Stimulated activated CD4-positive, alpha-beta T cell treated with anti-CD3 and anti-CD28 coated beads, Interleukin-1b, Interleukin-23, amount 100 ng/mL, for 48 hours (primary cell): ENCODE measurements at places on chromosomes 13 and 19.

- no peak for DNase-seq
Observed at GRCh38 chr19:11152318-11153062, 3.1 kb downstream of the SPC24 start.

DNA sequence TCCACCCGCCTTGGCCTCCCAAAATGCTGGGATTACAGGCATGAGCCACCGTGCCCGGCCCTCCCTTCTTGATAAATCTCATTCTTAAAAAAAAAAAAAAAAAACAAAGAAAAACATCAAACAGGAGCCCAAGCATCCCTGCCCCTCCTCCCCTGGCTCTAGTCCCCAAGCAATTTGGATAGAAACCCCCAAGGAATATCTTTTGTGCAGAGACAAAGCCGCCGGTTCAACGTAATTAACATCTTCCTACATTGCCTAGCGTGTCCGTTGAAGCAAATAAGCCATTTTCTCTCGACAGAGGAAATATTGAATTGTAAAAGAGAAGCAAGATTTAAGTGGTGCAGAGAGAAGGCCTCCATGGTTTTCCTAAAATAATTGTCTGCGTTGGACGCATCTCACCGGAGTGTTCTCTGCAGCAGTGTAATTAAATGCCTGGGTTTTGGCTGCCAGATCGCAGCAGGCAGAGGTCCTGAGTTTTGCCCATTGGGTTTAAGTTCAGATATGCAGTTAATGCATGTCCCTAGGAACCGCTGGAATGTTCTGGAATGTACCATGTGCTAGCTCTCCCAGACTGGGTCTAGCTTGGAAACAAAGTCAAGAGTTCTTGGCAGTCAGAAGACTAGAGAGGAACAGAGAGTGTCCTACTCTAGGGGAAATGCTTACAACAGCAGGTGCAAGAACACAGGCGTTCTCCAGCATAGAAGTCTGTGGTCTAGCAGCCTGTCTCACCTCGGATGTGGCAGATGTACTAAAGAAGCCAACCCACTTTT is 30.8 kb downstream of the PIN1 start:
- DNase-seq, result no peak

GRCh38 chr19:47179653-47180310 is 49.1 kb downstream of the SAE1 start:
- peak; percentile 27 for DNase-seq

DNA sequence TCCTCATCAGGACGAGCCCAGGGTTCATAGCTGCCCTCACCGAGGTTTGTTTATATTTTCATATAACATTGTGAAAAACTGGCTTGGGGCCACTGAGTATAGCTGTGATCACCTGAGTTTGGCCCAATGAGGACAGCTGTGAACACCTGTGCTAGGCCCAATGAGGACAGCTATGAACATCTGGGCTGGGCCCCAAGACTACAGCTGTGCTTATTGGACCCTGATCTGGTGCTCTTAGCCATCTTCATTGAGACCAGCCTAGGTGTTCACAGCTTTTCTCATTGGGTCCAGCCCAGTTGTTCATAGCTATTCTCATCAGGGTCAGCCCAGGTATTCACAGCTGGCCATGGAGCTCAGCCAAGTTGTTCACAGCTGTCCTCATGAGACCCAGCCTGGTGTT is 1167.3 kb downstream of the UQCRFS1 start:
- no peak for DNase-seq

DNA sequence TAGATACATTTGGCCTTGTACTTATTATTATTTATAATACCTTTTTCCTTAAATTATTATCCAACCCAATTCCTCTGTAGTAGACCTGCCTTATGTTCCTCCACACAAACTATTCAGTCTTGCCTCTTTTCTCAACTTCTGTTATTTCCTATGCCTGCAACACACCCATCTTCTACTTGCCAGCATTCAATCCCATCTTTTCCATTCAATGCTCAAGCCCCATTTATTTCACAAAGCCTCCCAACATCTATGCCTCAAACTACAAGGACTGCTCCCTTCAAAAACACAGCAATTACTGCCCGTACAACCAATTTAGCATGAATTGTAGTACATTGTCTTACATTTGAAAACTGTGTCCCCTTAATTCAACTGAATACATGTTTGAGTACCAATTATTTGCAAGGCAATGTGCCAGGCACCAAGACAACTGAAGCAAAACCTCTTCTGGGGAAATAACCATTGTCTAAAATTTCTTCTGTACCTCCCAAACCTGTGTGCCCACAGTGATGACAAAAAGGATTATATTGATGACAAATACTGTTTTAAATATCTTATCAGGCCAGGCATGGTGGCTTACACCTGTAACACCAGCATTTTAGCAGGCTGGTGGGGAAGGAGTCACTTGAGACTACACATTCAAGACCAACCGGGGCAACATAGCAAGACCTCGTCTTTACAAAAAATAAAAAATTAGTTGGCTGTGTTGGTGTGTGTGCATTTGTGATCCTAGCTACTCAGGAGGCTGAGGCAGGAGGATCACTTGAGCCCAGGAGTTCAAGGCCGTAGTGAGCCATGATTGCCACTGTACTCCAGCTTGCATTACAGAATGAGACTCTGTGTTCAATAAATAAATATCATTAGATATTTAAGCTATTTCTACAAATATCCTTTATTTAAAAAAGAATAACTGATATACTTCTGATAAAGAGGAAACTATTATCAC is 35.1 kb downstream of the ELF1 start:
- no peak for DNase-seq

- DNase-seq, result peak; percentile 58
Observed at GRCh38 chr19:2051773-2052704, 995 bp upstream of the MKNK2 start.

- DNase-seq, result no peak
Observed at GRCh38 chr13:87754097-87754496, 82.9 kb downstream of the SLITRK5 start.

- DNase-seq, result no peak
Observed at GRCh38 chr19:28596561-28597071, 616.3 kb downstream of the UQCRFS1 start.

- DNase-seq, result peak; percentile 3
Observed at GRCh38 chr13:52010890-52011631, at the start of gene ATP7B. Gene ATP7B (minus strand): TSS chr13:52011450. CDS start chr13:52011337, 113 bp downstream.

- no peak for DNase-seq
Observed at GRCh38 chr19:1210227-1210538, 4.6 kb downstream of the STK11 start.

DNA sequence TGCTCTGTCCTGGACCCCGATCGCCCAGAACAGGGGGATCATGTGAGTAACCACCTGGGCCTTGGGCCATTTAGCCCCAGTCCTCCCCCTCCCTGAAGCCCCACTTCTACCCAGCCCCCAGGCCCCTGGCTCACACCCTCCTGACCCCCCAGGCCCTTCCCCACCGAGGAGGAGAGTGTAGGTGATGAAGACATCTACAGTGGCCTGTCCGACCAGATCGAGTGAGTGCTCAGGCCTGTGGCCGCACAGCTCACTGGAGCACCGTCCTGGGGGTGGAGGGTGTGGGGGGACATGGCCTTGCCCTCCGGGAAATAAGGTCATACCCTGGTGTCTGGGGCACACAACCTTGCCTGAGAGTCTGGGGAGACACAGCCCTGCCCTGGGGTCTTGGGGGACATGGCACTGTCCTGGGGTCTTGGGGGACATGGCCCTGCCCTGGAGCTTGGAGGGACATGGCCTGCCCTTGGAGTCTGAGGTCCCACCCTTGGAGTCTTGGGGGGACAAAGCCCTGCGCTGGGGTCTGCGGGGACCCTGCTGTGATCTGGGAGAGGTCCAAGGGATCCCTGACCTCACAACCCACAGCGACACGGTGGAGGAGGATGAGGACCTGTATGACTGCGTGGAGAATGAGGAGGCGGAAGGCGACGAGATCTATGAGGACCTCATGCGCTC is 49.3 kb downstream of the VAV1 start:
- DNase-seq, result no peak

- no peak for DNase-seq
Observed at GRCh38 chr19:38168637-38169036, 55.4 kb downstream of the DPF1 start.

- no peak for DNase-seq
Observed at GRCh38 chr19:38194061-38194701, 29.8 kb downstream of the DPF1 start.

DNA sequence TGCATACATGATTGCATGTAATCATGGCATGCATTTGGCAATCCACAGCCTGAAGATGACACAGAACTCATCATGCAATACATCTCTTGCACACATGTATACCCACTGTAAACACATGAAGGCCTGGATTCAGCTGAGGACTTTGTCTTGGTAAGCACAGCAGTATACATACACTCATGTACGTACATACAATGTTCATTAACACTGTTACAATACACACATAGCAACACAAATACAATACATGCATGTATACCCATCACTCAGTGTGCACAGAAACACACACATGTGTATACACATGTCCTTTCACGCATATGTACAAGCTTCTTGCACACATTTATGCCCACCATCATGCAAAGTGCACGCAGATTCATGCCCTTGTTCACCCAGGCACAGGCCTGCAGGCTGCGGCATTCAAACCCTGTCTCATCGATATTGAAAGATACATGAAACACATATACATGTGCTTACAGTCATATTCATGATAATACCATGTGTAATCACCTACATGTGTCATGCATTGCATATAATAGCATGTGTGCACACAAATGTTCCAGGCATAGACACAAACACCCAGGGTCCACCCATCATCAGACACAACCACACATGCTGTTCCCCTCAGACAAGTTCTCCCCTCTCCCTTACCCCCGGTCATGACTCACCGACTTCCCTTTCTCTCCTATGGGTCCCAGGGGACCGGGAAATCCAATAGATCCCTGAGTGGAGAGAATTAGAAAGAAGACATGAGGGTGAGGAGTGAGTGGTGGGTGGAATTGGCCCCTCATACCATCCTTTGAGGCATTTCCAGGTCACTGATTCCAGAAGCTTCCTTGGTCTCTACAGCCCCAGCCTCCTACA is 28.7 kb downstream of the COL5A3 start:
- no peak for DNase-seq
